H9 (cell line): ENCODE measurements at places on chromosomes 5 and 9. TPM values are rescaled to one million over a fixed set of nuclear protein-coding genes. Genes with fewer than 3 reads are reported as not detected.

GRCh38 chr5:73030531-73030930, 74.7 kb downstream of the FCHO2 start:
- H3K4me1 ChIP-seq = no peaks in the 10 kb centered on the region; the same call in 1 of the 2 replicates
- no peaks in the 10 kb centered on the region for H3K36me3 ChIP-seq
- no peaks in the 10 kb centered on the region for H3K27me3 ChIP-seq
- no peak for DNase-seq

The SEC16A gene
- total RNA-seq = 52.1 and 56.4 TPM in 2 replicates

DNA sequence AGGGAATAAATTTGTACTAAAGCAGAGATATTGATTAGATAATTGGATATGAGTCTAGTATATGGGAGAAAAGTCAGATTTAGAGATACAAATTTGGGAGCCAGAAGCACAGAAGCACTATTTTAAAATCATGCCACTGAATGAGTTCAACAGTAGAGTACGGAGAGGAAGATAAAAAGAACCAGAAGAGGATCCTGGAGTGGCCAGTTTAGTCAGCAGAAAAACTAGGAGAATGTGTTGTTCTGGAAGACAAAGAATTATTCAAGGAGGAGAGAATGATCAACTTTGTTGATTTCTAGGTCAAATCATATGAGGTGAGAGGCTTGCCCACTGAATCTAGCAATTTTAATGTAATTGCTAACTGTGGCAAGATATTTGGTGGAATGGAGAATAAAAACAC, 67.0 kb downstream of the NIPBL start:
- H3K4me3 ChIP-seq = no peak overlapping the region
- H3K36me3 ChIP-seq = no peaks in the 10 kb centered on the region; the same call in 1 of the 2 replicates
- H3K4me1 ChIP-seq = no peaks in the 10 kb centered on the region
- H3K27me3 ChIP-seq = no peaks in the 10 kb centered on the region
- no peak overlapping the region for H3K27ac ChIP-seq

GRCh38 chr5:152007653-152008335, 83.1 kb upstream of the GLRA1 start:
- H3K4me3 ChIP-seq = no peak overlapping the region
- no peaks in the 10 kb centered on the region for H3K36me3 ChIP-seq
- H3K27ac ChIP-seq = no peak overlapping the region

GRCh38 chr9:92528522-92528849, 7.3 kb downstream of the ECM2 start:
- H3K36me3 ChIP-seq = no peaks in the 10 kb centered on the region
- no peak overlapping the region for H3K27ac ChIP-seq
- no peak for DNase-seq
- no peaks in the 10 kb centered on the region for H3K4me1 ChIP-seq
- no peaks in the 10 kb centered on the region for H3K27me3 ChIP-seq
- no peak overlapping the region for H3K4me3 ChIP-seq

The CNTNAP3B gene
- 4.6 and 4.7 TPM in 2 replicates for total RNA-seq

The GPR151 gene
- total RNA-seq = not detected in 2 replicates

DNA sequence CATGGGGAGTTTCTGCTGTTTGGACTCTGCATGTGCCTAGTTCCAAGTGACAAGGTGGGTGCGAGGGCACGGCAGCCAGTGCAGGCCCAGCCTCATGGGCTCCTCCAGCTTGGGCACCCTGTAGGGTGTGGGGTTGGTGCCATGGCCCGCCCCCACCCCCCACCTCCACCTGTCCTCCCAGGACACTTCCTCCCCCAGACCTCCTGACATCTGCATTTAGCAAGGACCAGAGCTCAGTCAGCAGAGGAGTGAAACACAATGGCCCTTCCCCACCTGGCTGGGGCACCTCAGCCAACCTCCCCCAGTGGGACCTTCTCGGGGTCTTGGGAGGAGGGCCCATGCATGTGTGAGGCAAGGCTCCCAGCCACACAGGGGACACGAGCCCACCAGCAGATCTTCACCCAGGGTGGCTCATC, 1.9 kb upstream of the NKD2 start:
- H3K27ac ChIP-seq = no peak overlapping the region
- peaks cover 19% of the 10 kb centered on the region; the same call in 1 of the 2 replicates for H3K27me3 ChIP-seq
- no peaks in the 10 kb centered on the region for H3K4me1 ChIP-seq
- H3K36me3 ChIP-seq = no peaks in the 10 kb centered on the region; the same call in 2 of the 3 replicates

The PCDHB15 gene
- 5.2 and 7.0 TPM in 2 replicates for total RNA-seq
